Stimulated activated CD8-positive, alpha-beta memory T cell treated with anti-CD3 and anti-CD28 coated beads, Interleukin-4, amount 100 ng/mL, for 1 hour (primary cell): ENCODE measurements at places on chromosomes 12 and 14.

GRCh38 chr14:61229981-61230380, 51.2 kb downstream of the TMEM30B start:
- no peak for DNase-seq

DNA sequence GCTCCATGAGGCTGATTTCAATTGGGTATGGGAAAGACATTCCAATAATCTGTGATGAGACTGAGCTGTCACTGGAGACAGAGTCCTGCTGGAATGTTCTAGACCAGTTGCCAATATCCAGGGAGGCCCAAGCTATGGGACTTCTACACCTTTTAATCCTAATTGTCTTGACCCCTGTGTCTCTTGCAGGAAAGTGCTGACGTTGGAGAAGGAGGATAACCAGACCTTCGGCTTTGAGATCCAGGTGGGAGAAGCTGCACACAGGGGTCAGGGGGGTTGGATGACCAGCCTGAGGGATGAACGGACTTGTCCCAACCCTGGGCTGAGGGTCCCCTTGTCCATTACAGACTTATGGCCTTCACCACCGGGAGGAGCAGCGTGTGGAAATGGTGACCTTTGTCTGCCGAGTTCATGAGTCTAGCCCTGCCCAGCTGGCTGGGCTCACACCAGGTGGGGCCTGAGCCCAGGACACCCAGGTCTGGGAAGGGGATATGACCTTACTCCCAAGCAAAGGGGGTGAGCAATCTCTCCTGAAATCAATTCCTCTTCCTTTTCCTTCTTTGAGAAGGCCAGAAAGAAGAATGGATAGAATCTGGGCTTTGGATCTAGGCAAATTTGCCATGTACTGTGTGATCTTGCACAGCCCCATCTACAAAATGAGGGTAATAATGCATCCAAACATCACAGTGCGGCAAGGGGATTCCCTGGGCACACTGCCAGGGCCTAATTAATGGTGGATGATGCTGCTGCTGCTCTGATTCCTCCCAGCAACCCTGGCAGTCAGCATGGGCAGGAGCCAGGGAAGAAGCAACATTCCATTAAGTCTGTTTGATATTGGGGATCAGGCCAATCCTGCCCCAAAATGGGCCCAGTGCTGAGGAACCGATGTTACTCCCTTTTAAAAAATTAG, 4.2 kb downstream of the TAMALIN start:
- no peak for DNase-seq

- DNase-seq: no peak
Measured at GRCh38 chr14:95515080-95515489, 1.4 kb downstream of the SYNE3 start.

- no peak for DNase-seq
Measured at GRCh38 chr12:121214166-121214777, 4.3 kb downstream of the P2RX4 start.

DNA sequence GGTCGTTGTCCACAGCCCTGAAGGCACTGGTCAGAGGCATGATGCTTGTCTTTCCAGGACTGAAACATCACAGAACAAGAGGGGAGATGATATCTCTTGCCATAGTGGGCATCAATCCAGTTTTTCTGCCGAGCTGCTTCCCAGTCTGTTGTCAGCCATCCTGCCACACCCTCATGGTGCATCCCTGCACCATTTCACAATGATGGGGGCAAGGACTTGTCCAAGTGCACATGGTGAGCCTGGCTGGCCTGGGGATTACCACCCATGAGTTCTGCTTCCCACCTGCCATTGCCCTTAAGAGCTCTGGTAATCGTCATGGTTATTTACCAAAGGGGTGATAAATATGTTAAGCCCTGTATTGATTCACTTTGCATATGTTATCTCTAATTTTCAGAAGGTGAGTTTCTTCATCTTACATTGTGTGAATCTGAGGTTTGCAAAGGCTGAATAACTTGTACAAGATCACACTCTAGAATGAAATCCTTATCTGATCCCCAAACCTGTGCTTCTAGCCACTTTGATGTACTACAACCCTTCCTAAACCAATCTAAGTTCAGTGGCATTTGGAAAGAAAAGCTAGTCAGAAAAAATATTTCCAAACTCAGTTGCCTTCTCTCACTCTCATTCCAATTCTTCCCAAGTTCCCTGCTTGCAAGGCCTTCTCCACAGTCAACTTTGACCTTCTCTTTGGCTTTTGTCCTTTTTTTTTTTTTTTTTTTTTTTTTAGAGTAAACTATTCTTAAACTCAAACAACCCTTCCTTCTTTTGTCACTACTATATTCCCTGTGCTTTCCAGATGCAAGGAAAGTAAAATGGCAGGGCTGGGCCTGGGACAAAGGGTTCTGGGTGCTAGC, 2.3 kb downstream of the AVIL start:
- no peak for DNase-seq

DNA sequence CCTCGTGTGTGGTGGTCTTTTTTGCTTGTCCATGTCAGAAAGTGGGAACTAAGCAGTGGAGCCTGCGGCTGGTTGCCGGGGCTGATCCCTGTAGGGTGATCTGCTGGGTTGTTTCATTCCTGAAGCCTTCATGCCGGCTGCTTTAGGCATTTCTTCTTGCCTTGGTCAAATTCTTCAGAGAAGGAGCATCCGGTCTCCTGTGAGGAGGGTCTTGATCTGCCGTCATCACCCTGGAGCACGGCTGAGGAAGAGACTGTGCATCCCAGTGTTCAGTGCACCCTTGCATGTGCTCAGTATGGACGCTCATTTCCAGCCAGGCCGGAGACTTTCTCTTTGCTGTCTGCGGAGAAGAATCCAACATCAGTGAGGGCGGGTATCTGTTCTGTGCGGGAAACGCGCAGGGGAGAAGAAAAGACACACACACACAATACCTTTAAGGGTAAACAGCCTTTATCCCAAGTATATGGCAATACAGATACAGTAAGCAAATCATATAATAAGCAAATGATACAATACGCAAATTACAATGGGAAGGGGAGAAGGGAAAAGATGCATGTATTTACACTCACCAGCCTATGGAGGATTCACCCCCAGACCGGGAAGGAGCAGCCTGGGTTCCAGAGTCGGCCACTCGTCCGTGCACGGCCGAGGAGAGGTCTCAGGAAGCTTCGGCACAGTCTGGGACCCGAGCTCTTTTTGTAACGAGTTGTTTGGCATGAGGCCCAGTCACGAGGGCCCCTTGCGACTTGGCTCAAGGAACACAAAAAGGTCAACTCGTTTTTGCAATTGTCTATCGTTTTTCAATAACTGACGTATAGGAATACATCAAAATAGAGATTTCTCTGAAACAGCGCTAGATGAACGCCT, 1366.8 kb upstream of the TMEM132C start:
- no peak for DNase-seq

- DNase-seq: no peak
Measured at GRCh38 chr12:103181366-103182152, 224.1 kb downstream of the ASCL1 start.

GRCh38 chr14:39322807-39323206, 89.1 kb downstream of the MIA2 start:
- no peak for DNase-seq

DNA sequence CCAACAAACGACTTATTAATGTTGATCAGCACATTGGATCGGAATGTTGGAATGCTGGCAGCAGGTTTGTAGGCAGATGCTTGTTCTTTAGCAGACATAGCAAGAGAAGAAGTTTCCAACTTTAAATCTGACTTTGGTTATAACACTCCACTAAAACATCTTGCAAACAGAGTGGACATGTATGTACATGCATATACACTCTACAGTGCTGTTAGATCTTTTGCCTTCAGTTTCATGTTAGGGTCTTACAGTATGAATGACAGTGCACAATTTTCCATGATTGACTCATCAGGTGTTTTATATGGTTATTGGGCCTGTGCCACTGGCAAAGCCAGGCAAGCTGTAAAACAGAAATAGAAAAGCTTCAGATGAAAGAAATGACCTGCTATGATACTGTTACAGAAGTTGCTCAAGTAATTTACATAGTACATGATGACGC, 14.3 kb upstream of the DHRS7 start:
- DNase-seq: no peak

GRCh38 chr14:68794130-68794850, 1.4 kb upstream of the ZFP36L1 start:
- DNase-seq: peak; percentile 80

DNA sequence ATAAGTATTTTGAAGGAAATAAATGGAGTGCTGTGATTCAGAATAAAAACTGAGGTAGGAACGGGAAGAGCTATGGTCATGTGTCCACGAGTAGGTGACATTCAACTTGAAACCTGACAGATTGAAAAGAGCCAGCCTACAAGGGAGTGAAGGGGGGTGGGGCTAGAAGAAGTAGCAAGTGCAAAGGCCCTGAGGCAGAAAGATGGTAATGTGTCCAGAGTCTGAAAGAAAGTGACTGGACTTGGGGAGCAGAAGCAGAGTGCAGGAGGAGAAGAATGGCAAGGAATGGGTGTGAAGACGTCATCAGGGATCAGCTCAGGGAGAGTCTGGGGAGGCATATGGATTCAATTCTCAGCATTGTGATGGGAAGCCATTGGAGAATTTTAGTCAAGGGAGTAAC, 13.7 kb downstream of the PLXNC1 start:
- no peak for DNase-seq

DNA sequence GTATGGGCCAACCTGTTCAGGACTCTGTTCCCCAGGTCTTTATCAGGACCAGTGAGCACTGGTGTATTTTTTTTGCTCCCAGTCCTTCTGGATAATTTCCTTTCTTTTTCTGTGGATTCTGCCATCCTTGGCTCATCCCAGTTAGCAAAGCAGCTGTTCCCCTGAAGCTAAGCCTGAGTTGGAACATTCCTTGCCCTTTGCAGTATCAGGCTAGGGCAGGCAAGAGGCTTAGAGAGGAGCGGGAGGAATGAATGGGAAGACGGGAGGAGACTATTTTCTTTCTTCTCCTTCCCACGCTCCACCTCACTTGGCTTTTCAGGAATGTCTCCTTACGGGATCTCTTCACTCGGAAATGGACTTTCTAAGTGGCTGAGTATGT, 29.2 kb downstream of the ERG28 start:
- no peak for DNase-seq

DNA sequence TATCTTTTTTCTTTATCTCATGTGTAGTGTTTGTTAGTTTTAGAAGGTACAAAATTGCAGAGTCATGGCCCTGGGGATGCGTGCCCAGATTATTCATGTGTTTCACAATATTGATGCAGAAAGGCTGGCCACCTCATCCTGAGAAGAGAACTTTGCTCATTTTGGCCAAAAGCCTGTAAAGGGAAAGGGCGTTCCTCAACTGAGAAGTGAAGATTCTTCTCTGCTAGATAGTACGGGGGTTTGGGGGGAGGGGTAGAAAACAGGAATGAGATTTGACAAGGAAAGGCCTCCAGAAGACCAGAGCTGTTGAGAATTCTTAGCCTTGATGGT, 1.7 kb downstream of the MGST1 start:
- DNase-seq: no peak

DNA sequence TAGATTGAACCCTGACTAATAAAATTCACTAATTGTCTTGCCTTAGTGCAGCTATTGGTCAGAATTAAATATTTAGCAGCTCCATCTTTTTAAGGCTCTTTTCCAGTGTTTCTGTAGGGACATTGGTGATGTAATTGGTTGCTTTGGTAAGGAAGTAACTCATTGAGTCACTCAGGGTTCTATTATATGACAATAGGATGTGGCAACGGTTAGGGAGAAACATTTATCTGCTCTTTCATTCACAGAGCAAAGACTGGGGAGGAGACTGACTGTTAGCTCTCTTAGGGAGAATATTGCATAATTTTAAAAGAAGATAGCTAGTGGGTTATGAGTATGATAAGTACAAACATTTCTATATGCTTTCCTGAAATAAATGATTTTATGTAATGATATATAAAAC, 616.5 kb downstream of the TRHDE start:
- DNase-seq: no peak

DNA sequence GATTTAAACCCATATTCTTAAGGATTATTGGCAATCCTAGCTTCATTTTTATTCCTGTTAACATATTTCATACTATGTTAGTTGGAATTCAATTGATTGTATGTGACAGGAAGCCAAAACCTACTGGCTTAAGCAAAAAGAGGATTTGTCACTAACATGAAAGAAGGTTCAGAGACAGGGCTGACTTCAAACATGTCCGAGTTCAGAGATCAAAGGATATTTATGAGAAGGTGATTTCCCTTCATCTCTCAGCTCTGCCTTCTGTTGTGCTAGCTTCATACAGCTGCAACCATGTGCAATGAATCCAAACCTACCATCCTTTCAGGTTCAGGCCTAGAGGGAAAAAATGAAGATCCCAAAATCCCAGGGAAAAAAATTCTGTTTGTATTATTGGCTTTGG, 349.7 kb downstream of the ATP23 start:
- no peak for DNase-seq

GRCh38 chr12:12439636-12440035, 82.8 kb downstream of the BORCS5 start:
- DNase-seq: no peak

DNA sequence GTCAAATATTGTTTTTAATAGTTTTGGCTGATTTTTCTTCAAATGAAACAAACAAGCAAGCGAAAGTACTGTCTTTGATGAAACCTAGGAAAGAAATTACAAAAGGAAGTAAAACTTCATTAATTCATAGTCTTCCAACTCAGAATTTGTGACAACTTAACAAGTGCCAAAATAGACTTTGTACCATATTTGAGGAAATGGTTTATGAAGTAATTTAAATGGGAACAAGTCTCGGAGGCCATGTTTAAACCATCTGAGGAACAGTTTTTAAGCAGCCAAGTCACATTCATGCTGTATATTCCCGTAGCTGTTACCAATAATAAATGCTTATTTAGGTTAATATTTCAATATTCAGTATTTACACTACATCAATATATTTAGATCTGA, 745 bp upstream of the ARHGDIB start:
- DNase-seq: no peak

- no peak for DNase-seq
Measured at GRCh38 chr12:120539303-120539702, 5.1 kb downstream of the RNF10 start.

DNA sequence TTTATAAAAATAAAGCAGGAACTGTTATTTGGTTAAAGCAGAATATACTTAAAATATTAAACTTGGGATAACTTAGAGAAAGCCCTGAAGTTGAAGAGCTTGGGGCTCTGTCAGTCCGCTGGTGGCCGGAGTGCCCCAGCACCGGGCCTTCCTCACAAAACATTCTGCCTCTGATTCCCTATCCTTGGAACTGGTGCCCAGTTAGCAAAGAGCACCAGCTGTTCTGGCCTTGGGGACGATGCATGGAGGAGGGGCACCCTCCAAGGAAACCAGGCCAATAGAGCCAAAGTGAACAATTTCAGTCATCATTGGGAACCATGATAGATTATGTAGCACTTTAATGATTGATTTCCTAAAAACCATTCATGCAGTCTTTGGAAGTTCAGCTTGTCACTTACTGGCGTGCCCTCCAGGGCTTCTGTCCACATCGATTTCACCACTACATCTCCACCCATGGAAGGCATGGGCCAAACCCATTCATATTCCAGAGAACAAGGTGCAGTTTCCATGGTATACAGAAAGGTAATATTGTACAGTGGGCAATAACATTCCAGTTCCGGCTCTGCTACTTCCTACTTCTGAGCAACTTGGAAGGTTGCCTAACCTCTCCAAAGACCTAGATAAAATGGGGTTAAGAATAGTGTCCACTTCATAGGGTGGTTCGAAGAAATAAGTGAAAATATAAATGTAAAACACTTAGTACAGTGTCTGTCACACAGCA, 145.9 kb downstream of the ETV6 start:
- no peak for DNase-seq
